ENCODE measurements at places on chromosomes 12 and 14. TPM values are rescaled to one million over a fixed set of nuclear protein-coding genes. Genes with fewer than 3 reads are reported as not detected.

DNA sequence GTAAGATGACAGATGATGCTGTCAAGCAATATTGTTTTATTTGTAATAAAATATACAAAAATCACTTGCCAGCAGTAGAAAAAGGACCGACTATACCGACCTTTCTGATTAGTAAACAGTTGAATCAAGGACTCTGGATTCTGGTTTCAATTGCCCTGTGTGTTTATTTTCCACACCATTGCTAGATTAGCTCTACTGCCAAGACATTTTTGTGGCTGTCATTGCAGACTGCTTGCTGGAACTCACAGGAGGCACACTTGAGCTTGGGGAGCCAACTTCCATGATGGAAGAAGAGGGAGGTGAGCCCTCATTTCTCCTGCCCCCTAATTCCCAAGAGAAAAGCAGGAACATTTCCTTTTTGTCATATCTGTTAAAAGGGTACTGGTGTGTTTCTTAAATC, 51.3 kb downstream of the MAPKAPK5 start:
- ATAC-seq = no peak

DNA sequence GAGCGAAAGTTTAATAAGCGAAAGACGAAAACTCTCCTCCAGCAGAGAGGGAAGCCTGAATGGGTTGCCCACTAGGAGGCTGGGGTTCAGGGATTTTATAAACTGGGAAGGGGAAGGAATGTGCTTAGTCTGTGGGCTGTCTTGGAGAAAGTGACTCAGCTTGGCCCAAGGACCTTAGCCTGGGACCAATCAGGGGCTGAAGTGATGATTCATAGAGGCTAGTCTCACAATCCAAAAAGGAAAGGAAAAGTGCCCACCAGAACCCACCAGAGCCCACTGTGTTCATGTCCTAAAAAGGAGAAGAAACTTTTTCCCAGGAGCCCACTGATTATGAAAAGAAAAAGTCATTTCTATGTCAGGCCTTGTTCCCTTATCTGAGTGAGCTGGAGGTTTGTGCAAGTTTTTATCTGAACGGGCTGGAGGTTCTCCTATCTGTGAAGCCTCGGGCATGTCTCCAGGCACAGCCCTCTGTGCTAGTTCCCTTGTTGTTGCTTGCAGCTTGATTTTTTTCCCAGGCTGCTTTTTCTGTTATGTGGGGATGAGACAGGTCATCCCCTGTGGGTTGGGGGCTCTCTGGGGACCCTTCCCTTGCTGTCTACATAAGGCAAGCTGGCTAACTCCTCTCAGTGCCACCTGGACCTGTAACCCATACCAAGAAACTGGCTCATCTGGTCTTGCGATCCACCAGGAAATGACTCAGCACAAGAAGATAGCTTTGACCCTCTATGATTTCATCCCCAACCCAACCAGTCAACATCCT, 8.3 kb upstream of the GOLGA5 start:
- no peak for ATAC-seq

GRCh38 chr14:78104160-78104559, 66.0 kb upstream of the NRXN3 start:
- no peak for ATAC-seq

AKAP6 gene
- total RNA-seq = 33.1 TPM

All from gastroesophageal sphincter (tissue), 4 donors.